ENCODE measurements at places on chromosomes 5 and 9. TPM values are rescaled to one million over a fixed set of nuclear protein-coding genes. Genes with fewer than 3 reads are reported as not detected.

NRARP gene
- 4.3 TPM for total RNA-seq

PLAC8L1 gene
- total RNA-seq, result not detected

SPINK6 gene
- total RNA-seq, result 0.45 TPM

PCDHAC1 gene
- total RNA-seq, result 2.3 TPM

GABRA1 gene
- total RNA-seq, result not detected

SLC1A3 gene
- total RNA-seq, result not detected

BAAT gene
- 0.23 TPM for total RNA-seq

PALM2AKAP2 gene
- total RNA-seq, result 0.44 TPM

CHSY3 gene
- total RNA-seq, result 0.17 TPM

CCDC171 gene
- total RNA-seq, result 0.40 TPM

GMCL2 gene
- not detected for total RNA-seq

NDOR1 gene
- 17.2 TPM for total RNA-seq

ZNF367 gene
- total RNA-seq, result 5.6 TPM

PSMB7 gene
- 329 TPM for total RNA-seq

UHRF2 gene
- total RNA-seq, result 25.2 TPM

INSL4 gene
- total RNA-seq, result 15.8 TPM

CCL27 gene
- not detected for total RNA-seq

BARHL1 gene
- not detected for total RNA-seq

DMXL1 gene
- total RNA-seq, result 8.4 TPM

DNAH5 gene
- 2.1 TPM for total RNA-seq

IL3 gene
- total RNA-seq, result not detected

PFN3 gene
- total RNA-seq, result not detected

OTULIN gene
- 22.7 TPM for total RNA-seq

Measured in A549 treated with Mapracorat at 1 μM for 4 hours (cell line).